Activated naive CD4-positive, alpha-beta T cell (primary cell): ENCODE measurements at places on chromosomes 12 and 14.

GRCh38 chr12:95385246-95386035, 88.5 kb upstream of the METAP2 start:
- DNase-seq, result no peak

DNA sequence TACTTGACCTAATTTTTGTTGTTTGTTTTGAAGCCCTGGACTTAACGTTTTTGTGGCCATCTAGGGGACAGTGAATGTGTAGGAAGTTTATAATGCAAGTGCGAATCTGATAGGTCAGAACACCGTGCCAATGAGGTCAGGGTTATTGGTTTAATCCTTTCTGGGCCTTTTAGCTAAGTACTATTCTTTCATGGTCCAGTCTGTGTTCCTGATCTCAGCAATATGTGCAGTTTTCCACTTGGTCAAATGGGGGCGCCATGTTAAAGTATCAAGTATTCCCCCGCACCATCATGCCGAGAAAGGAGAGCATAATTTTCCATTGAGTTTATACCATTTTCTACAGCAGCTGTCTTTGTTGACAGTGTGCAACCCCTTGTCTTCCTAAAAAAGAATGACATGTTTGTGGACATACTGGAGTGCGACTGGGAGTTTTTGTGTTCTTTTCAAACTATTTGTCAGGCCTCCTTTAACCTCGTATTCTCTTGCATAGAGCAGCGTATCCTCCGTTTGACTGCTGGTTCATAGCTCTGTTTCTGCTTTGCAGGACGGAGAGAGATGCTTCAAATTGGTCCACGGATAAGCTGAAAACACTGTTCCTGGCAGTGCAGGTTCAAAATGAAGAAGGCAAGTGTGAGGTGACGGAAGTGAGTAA, 1.3 kb downstream of the AHSA1 start:
- no peak for DNase-seq

DNA sequence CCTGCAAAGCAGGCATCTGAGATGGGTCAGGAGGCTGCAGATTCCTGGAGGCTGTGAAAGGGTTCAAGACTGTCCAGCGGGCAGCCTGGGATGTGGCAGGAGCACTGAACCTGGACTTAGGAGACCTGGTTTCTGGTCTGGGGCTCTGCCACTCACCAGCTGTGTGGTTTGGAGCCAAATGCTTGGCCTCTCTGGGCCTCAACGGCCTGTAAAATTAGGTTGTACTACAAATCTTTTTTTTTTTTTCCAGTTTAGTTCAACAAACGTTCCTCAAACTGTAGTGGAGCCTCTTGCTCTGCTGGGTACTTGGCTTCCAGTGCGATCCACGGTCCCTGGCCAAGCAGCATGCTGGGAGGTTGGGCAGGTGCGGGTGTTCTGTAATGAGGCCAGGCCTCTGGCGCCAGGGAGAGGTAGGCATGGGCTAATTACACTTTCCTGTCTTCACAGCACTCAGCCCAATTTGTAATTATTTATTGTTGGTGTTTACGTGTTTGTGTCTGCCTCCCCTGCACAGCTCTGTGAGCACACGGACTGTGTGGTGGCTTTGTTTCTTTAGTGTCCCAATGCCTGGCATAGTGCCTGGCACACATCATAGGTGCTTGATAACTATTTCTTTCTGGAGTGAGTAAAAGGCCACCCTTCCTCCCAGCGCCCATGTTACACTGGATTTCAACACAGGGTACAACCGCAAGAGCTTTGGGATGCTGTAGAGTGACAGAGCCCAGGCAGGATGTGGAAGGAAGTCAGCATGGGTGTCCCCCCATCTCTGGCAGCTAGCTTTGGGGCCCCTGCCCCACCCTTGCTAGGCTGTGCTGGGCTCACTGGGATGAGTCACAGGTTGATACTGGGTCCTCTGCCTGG, 5.8 kb upstream of the KRT80 start:
- no peak for DNase-seq

GRCh38 chr12:75428767-75429166, 37.9 kb downstream of the GLIPR1L2 start:
- no peak for DNase-seq

DNA sequence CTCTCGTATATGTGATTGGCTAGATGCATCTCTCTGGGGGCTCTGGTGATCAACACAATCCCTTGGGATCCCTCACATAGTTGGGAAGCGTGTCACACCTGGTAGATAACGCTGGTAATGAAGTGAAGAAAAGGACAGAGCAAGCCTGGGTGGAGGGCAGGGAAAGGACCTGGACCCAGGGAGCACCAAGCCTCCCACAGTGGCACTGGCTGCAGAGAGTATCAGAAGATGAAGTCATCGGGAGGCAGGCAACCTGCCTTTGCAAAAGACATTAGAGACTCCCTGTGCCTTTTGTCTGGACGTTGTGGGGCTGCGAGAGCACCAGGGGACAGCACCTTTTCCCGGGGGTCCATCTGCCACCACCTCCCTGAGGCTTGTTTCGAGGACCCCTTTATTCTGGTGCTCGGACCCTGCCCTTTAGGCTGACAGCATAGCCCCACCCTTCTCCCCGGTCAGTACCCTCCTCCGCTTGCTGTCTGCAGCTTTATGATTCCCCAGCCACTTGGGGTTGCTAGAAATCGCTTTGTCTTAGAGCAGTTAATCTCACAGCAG, 116.4 kb downstream of the EML1 start:
- no peak for DNase-seq

- no peak for DNase-seq
Measured at GRCh38 chr12:115230606-115231005, 546.6 kb upstream of the TBX3 start.

DNA sequence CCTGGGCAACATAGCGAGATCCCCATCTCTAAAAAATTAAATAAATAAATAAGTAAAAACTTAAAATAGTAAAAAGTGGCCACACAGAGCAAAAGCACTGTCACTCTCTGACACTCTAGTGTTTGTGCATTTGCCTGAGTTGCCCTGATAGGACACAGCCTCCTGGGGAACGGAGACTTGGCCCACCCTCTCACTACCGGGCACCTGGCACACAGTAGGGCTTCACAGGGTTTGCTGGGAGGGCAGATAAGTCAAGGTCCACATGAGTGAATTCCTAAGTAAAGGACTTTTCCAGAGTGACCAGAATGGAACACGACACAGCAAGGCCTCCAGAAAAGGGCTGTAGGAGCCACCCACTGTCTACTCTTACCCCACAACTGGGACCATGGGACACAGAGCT, 54.3 kb downstream of the SCARB1 start:
- no peak for DNase-seq

GRCh38 chr12:3205742-3206519, 128.8 kb downstream of the TSPAN9 start:
- no peak for DNase-seq

- DNase-seq, result no peak
Measured at GRCh38 chr14:31659278-31659677, 98.1 kb downstream of the NUBPL start.

GRCh38 chr14:45492876-45493275, 239.9 kb upstream of the MIS18BP1 start:
- no peak for DNase-seq

DNA sequence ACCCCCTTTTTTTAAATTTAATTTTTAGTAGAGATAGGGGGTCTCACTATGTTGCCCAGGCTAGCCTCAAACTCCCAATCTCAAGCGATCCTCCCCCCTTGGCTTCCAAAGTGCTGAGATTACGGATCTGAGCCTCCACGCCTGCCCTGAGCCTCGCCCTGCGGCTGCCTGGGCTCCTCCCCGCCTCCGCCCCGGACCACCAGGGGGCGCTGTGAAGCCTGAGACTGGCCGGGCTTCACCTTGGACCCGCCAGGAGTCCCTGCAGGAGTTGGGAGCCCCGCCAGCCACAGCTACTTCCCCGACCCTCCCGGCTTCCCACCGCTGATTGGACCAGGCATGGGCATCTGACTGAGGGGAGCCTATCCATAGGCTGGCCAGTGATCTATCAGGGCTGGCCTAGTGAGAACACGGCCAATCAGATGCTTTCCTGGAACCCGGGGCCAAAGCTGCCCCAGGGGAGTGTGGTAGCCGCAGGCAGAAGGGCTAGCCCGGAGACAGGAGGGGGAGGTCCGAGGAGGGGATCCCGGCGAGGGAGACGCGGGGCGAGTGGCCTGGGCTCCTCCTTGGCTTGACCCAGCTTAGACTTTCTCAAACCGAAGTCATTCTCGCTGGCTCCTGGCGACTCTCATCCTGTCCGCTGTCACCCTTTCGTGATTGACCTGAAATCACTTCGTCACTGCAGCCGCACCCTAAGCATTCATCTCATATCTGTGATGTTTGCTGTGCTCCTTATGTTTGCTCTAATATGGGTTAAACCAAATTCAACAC, 15.1 kb upstream of the ANKRD9 start:
- DNase-seq, result peak; percentile 81

DNA sequence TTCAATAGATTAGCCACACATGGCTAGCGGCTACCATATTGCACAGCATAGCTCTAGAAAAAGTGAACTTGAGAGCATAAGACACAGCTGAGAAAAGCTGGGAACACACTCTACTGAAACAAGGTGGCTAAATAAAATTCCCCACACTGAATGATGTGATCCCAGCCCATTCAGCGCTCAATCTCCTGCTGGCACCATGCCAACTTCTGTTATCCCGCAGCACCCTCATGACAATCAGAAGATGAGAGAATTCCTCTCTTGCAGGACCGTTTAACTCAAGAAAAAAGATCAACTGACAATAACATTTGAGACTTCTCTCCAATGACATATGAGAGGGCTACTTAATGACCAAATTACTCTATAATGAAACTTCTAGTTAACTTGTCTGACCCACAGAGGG, 115.4 kb downstream of the ADAMTS20 start:
- DNase-seq, result no peak

GRCh38 chr14:70642303-70643235, 853 bp downstream of the TTC9 start:
- DNase-seq, result no peak

DNA sequence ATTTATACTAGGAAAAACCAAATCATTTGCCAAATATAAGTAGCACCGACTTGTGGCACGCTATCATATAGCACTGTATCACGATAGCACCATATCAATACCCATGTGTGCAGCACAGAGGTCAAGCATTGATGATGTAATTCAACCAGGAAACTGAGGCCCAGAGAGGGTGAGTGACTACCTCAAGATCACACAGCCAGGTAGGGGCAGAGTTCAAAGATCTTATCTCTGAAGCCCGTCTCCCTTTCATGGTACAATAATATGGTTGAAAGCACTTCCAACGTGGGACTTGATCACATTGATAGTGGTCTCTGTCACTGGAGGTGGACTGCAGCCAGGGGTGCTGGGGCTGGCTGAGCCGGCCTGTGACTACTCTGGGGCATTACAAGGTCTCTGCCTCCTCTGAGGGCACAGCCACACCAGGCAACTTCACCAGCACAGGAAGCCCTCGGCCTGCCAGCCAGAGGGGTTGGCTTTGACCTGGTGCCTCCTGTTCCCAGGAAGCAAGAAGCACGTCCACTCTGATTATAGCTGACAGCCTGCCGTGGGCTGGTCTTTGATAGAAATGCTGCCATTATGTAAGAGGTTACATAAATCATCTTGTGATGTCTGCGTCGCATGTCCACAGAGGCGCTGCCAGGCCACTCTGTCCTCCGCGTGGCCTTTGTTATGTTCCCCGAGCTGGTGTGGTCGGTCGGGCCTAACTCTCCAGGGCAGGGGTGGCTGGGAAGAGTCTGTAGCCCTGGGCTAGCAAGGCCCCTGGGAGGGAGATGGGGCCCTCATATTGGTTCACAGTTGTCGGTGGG, 5.9 kb upstream of the FAM181A start:
- DNase-seq, result no peak

DNA sequence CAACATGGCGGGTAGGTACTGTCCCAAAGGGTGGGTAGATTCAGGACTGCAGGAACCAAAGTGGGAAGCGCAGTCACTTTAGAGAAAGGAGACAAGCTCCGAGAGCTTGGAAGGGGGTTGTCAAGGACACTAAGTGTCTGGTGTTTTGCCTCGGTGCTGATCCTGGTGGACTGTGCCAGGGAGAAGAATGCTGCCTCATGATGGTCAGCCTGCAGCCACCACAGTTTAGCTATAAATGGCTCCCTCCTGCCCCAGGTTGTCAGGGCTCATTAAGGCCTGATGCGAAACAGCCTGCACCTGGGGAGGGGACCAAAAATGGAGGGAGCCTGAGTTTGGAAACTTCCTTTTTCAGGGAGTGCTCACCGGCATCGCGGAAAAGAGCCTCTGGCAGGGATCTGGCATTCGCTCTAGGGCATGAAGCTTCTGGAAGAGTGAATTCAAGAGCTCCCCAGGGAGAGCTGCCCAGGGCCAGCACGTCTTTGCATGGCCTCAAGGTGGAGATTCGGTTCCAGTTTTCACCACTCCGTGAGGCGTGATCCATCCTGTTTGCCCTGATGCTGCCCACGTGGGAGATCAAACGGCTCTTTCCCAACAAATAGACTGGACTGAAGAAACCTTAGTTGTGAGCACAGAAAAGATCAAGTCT, 164.0 kb downstream of the FOXN3 start:
- no peak for DNase-seq

- no peak for DNase-seq
Measured at GRCh38 chr12:12033824-12034223, 36.9 kb upstream of the BCL2L14 start.

DNA sequence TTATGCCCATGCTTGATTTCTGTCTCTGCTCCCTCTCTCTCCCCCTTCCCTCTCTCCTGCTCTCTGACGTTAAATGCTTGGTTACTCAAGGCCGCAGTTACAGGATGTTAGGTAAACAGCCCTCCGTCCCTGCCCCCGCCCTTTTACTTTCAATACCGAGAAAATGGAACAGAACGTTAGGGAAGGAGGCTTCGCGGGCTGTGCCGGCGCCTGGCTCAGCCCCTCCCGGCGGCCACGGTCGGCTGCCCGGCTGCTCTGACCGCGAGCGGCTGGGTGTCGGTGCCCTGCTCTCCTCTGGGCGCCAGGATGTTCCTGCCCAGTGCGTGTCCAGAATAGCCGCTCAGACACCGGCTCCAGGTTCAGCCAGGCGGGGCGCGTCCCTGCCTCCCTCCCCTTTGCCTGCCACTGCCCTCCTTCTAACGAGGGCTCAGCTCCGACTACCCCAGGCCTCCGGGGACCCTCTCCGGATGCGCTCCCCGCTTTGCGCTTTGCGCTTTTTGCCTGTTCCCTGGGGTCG, 166.1 kb downstream of the ADCK1 start:
- no peak for DNase-seq

DNA sequence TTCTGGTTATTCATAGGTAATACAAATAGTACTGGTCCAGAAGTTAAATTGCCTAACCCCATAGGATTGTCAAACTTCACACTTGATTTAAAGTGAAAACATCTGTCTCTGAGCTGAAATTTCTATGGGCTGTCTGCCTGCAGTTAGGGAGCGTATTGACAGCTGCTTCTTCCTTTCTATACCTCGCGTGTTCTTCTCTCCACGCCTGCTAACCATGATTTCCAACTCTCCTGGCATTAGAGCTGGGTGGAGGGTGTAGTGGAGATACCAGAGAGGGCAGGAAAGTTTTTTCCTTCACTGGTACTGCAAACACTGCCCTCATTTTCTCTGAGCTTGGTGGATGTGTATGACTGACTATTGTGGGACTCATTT, 429.0 kb upstream of the FBXO33 start:
- DNase-seq, result no peak

GRCh38 chr12:50103767-50104321, at the start of gene GPD1:
TSS of gene GPD1 (plus strand) at chr12:50104008. CDS start at chr12:50104051, 43 bp downstream.
- DNase-seq, result no peak

GRCh38 chr14:103298620-103299019, 35.4 kb upstream of the EIF5 start:
- no peak for DNase-seq
